ENCODE measurements at places on chromosomes 4 and X. TPM values are rescaled to one million over a fixed set of nuclear protein-coding genes. Genes with fewer than 3 reads are reported as not detected.
A peak's percentile ranks its signal among the peaks of the same experiment; 100 is the strongest.

The EDA2R gene
- total RNA-seq: 7.0 TPM

The NDNF gene
- 1.5 TPM for total RNA-seq

DNA sequence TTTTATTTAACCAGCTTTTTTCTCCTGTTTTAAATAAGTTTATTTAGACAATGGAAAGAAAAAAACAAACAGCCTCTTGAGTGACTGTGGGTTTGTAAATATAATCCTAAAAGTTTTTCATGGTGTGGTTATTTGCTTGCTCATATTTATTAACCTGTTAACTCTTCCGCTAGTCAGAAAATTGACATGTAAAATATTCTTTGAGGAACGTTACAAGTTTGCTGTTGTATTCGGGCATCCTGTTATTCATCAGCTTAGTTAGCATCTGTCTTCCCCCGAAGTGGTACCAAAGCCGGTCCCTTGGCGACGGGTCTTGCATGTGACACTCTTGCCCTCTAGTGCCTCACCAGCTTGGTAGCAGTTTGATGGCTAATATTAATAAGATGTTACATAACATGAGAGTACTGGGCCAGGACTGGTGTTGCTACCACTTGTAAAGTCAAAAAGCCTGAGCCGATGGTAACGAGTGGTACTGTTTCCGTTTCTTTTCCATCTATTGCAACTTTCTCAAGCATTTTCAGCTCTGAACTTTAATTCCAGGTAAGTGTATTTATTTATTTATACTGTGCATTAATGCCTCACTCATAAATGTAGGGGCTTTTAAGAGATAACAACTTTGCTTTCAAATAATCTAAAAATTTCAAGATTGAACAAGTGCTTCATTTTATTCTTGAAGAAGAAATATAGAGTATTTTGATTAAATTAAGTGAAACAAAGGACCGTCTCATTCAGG, at the start of gene NDST3:
NDST3 (plus strand) TSS at position 434 of the 733 bp plus-strand sequence. CDS start 19,425 bp downstream, outside the sequence.
- no peaks in the 10 kb centered on the region for H3K27me3 ChIP-seq
- H3K36me3 ChIP-seq: no peaks in the 10 kb centered on the region
- no peak within 1 kb of the TSS for H3K27ac ChIP-seq
- no peak for DNase-seq
- no peaks in the 10 kb centered on the region for H3K4me1 ChIP-seq

- peaks cover 13% of the 10 kb centered on the region for H3K4me1 ChIP-seq
- H3K36me3 ChIP-seq: no peaks in the 10 kb centered on the region
- H3K4me3 ChIP-seq: no peak overlapping the region
- H3K27me3 ChIP-seq: no peaks in the 10 kb centered on the region
- no peak overlapping the region for H3K27ac ChIP-seq
- no peak for DNase-seq
Observed at GRCh38 chr4:173420801-173421200, 21.9 kb upstream of the SCRG1 start.

GRCh38 chr4:70680934-70681333, 7.4 kb upstream of the UTP3 start:
- no peaks in the 10 kb centered on the region for H3K4me1 ChIP-seq
- H3K27me3 ChIP-seq: no peaks in the 10 kb centered on the region
- H3K27ac ChIP-seq: no peak overlapping the region
- H3K36me3 ChIP-seq: no peaks in the 10 kb centered on the region

GRCh38 chrX:153564047-153564606, 34.8 kb downstream of the CCNQ start:
- H3K27ac ChIP-seq: no peak overlapping the region
- no peaks in the 10 kb centered on the region for H3K27me3 ChIP-seq
- no peak overlapping the region for H3K4me3 ChIP-seq
- no peaks in the 10 kb centered on the region for H3K36me3 ChIP-seq

DNA sequence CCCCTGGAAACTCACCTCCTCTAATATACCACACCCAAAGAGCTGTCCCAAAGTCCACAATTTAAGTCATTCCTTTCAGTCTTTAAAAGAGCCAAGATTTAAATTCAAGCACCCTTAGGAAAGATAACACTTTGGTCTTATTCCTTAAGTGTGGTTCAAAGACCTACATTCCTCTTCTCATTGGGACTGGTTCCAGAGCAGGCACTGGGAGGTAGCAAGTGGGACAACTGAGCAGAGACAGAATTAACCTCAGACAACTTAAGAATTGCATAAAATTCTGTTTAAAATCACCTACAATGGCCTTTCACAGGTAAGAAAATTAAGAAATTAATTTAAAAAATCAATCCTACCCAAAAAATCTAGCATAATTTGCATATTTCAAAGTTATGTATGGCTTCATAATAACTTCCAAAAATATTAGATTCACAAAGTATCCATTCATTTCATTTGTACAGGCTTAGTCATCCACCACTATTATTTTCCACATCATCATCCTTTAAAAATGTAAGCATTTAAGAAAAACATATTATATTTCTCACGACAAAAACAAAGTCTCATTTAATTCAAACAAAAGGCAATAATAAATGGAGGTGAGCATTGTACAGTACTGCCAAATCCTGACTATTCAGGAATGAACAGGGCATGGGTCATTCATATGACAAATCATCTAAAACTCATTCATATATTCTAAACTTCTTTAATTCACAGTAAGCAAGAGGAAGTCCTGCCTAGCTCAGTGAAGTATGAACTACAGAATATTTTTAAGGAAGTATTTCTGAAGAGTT, 13.6 kb downstream of the PRSS12 start:
- no peak overlapping the region for H3K27ac ChIP-seq
- H3K27me3 ChIP-seq: no peaks in the 10 kb centered on the region
- no peak overlapping the region for H3K4me3 ChIP-seq
- no peaks in the 10 kb centered on the region for H3K4me1 ChIP-seq
- no peak for DNase-seq

DNA sequence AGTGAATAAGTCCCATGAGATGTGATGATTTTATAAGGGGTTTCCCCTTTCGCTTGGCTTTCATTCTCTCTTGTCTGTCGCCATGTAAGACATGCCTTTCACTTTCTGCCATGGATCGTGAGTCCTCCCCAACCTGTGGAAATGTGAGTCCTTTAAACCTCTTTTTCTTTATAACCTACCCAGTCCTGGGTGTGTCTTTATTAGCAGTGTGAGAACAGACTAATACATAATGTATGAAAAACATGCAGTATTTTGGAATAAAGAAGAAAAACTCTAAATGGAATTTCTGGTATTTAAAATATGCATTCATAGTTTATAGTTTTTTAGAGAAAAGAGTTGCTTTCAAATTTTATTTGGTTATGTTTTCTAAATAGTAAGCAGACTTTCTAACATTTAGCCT, 360.7 kb downstream of the PCDH7 start:
- no peak for DNase-seq
- H3K4me1 ChIP-seq: peaks cover 56% of the 10 kb centered on the region
- peak overlapping the region; percentile 94 for H3K27ac ChIP-seq
- H3K36me3 ChIP-seq: no peaks in the 10 kb centered on the region

The F8A2 gene
- total RNA-seq: 8.7 TPM

The JAKMIP1 gene
- 0.28 TPM for total RNA-seq

Data from thoracic aorta (tissue), 2 donors.